ELR (cell line): ENCODE measurements at places on chromosomes 2 and 18.

GRCh38 chr2:201248288-201248844, 12.0 kb upstream of the CASP8 start:
- no peak for DNase-seq

- DNase-seq, result peak; percentile 35
Observed at GRCh38 chr2:199258291-199258690, 199.4 kb downstream of the SATB2 start.

- DNase-seq, result peak; percentile 83
Observed at GRCh38 chr2:215917953-215918620, 95.3 kb downstream of the MREG start.

DNA sequence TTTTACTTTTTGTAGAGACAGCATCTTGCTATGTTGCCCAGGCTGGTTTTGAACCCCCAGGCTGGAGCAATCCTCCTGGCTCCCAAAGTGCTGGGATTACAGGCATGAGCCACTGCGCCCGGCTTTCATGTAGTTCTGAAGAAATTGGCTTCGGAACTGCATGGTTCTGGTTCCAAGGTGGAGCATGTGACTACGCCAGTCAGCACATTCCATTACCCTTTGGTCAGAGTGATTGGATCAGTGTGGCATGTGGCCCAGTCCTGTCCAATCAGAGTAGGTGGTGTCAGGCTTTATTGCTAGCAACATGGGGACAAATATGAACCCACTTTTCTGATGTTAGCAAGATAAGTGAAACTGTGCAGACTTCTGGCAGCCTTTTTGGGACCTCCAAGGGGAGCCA, 16.3 kb upstream of the ATOH8 start:
- peak; percentile 88 for DNase-seq

DNA sequence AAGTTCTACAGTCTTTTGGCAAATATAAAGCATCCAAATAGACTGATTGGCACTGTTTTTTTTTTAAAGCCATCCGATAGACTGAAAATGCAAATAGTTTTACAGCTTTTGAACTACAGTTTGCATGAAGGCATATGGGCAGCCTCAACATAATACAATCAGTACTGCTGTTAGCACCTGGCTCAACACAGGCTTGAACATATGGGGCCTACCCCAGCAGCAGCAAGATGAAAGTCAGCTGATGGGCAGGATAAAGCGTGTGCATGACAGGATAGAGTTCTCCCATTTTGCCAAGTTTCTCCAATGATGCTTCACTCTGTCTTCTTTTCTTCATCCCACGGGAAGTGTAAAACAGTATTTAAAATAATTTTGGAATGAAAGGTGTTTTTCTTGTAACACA, 1.3 kb upstream of the AKAIN1 start:
- no peak for DNase-seq

GRCh38 chr18:12840382-12840781, 43.7 kb downstream of the PTPN2 start:
- no peak for DNase-seq

DNA sequence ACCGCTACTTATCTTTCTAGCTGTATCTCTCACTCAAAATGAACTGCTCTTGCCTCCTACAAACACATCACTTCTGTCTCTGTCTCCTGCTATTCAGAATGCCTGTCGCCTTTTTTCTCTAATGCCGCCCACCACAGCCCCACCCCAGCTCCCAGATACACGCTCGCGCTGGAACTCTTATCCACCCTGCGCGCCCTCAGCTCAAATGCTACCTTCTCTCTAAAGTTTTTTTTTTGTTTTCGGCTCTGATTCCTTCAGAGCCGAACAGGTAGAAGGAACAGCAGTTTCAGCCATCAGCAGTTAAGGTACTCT, 3.9 kb upstream of the SOS1 start:
- DNase-seq, result no peak

DNA sequence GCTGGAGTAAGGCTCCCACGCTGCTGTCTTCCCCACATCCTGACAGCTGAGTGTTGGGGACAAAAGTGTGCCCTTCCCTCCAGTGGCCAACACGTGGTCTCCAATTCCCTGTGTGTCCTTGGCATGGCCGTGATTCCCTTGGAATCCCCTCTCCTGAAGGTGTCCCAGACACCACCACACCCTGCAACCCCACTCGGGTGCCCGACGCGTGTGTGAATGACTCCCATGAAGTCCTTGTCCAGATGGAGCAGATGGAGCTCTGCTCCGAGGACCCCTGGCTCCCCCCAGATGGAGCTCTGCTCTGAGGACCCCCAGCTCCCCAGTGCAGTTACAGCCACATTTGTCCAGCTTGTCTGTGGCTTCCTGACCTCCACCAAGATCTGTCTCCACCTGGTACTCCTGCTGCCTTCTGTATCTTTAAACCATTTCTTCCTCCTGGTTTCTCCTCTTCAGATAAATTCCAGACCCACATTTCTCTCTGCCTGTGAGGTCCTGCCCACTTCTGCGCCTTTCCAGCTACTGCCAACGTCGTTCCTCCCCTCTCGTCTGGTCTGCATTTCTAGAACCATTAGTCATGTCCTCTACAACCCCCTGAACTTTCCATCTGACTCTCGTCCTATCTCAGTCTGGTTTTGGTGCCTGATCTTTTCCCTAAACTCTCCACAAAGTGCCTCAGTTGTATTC, 86.8 kb upstream of the PXDN start:
- DNase-seq, result no peak

GRCh38 chr2:11738589-11739436, 7.6 kb upstream of the LPIN1 start:
- DNase-seq, result peak; percentile 91

GRCh38 chr2:102880731-102881130, 118.9 kb downstream of the TMEM182 start:
- no peak for DNase-seq

- DNase-seq, result no peak
Observed at GRCh38 chr2:161979490-161979889, 94.5 kb downstream of the DPP4 start.

DNA sequence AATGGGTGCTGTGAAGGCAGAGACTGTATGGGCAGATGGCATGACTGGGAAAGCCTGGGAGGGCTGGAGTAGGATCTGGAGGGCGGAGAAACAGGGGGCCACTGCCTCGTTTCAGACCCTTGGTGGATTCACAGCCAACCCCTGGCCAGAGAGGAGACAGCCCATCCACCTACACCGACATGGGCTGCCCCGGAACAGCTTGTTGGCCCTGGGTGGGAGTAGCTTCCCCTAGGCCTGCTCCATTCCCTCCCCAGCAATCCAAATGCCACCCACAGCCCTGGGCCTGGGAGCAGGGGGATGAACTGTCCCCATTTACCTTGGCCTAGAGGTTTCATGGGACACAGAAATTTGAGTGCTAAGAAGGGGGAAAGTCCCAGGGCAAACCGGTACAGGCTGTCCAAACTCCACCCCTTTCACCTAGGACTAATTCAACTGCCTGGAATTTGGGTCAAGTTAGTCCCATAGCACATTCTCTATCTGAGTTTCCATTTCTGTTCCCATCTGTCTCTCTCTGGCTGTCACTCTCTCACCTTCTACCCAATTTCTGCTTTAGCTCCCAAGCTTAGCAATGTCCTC, 37.0 kb downstream of the LBH start:
- no peak for DNase-seq

GRCh38 chr2:236512902-236513435, 56.7 kb upstream of the ACKR3 start:
- peak; percentile 40 for DNase-seq

- DNase-seq, result no peak
Observed at GRCh38 chr2:35989040-35989439, 366.5 kb upstream of the CRIM1 start.

- DNase-seq, result no peak
Observed at GRCh38 chr2:183088061-183088460, 9.5 kb downstream of the DUSP19 start.

GRCh38 chr2:41379496-41380221, 668.2 kb upstream of the PKDCC start:
- DNase-seq, result no peak

DNA sequence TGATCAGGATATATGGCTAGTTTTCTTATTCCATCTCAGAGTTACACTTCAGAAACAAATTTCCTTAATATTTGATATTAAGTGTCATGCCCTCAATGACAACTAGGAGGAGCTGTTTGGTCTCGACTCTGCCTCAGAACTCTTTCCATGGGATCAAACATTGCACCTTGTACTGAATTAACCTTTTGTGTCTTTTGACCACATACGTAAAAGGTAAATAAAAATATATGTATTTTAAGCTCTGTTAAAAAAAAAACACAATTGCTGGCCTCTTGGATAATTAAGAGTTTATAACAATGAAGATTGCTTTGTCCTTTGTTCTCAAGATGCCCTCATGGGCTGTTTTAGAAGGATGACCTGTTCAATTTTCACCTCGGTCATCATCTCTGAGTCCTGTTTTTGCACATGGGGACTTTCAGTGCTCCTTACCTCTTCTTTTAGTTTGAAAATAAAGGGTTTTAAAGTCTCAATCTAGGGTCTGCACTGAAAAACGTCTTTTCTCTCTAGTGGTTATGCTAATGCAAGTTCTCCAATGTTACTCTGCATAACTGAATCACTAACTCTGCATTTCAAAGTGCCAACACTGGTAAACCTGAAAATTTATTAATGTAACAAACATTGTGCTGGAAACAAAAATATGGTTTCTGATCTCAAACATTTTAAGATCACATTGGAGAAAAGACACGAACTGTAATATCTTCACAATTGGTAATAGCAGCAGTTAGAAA, 18.8 kb upstream of the FN1 start:
- peak; percentile 59 for DNase-seq
